ENCODE measurements at places on chromosomes 7 and 10.

GRCh38 chr7:668139-668931 is 58.2 kb upstream of the DNAAF5 start:
- no peak overlapping the region for H3K4me3 ChIP-seq
- DNase-seq: no peak
- peaks cover under 1% of the 10 kb centered on the region for H3K4me1 ChIP-seq
- H3K36me3 ChIP-seq: peaks cover 9% of the 10 kb centered on the region
- H3K27me3 ChIP-seq: no peaks in the 10 kb centered on the region
- H3K27ac ChIP-seq: no peak overlapping the region

DNA sequence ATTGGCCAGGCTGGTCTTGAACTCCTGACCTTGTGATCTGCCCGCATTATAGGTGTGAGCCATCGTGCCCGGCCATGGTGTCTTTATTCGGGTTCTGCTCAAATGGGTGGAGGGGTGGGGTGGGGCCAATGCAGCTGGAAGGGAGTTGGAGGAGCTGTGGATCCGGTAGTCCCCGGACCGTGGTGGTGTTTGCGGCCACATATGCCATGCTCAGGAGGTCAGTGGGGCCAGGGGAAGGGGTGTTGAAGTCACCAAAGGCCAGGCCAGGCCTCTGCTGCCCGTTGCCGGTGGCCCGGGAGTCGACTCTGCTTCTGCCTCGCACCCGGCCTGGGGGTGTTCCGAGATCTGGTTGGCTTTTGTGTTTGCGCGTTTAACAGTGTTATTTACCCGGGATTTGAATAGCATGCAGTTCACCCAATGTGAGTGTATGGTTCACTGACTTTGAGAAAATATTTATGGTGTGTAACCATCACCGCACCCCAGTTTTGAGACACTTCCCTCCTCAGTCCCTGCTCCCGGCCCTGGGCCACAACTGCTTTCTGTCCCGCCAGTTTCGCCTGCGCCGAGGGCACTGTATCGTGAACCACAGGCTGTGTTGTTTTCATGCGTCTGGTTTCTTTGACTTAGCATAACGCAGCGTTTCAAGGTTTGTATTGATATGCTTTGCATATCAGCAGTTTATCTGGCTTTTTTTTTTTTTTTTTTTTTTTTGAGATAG is 10.7 kb downstream of the INPP5A start:
- no peak for DNase-seq
- no peak overlapping the region for H3K27ac ChIP-seq
- H3K36me3 ChIP-seq: peaks cover under 1% of the 10 kb centered on the region

DNA sequence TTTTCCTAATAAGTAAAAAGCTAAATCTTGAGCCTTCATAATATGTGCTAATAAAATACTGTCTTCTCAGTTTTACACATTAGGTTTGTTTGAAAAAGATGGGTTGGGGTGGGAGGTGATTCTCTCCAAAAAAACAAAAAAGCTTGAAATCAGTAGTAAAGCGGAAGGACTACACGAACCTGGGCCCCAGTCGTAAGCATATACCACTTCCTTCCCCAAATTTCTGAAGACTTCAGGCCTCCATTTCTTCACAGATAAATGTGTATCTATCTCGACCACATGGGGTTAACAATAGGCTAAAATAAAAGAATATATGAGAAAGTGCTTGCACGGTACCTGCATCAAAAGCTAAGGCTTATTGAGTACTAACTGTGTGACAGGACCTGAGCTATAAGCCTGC is 51.6 kb upstream of the PAX2 start:
- no peaks in the 10 kb centered on the region for H3K36me3 ChIP-seq
- H3K27ac ChIP-seq: no peak overlapping the region
- peaks cover 40% of the 10 kb centered on the region for H3K27me3 ChIP-seq
- no peak overlapping the region for H3K4me3 ChIP-seq

GRCh38 chr10:48470115-48470892 is 134.6 kb downstream of the ARHGAP22 start:
- peaks cover 5% of the 10 kb centered on the region for H3K27me3 ChIP-seq
- H3K36me3 ChIP-seq: no peaks in the 10 kb centered on the region
- H3K4me3 ChIP-seq: no peak overlapping the region
- DNase-seq: no peak

GRCh38 chr7:130891254-130892094 is 157.5 kb upstream of the KLF14 start:
- DNase-seq: no peak
- peaks cover 29% of the 10 kb centered on the region for H3K36me3 ChIP-seq
- H3K27me3 ChIP-seq: no peaks in the 10 kb centered on the region
- peak overlapping the region; percentile 89 for H3K27ac ChIP-seq
- peaks cover 84% of the 10 kb centered on the region for H3K4me1 ChIP-seq

- no peaks in the 10 kb centered on the region for H3K36me3 ChIP-seq
- no peak overlapping the region for H3K27ac ChIP-seq
- H3K4me3 ChIP-seq: no peak overlapping the region
- peaks cover 58% of the 10 kb centered on the region for H3K4me1 ChIP-seq
- DNase-seq: no peak
Measured at GRCh38 chr10:102406815-102407214, 11.3 kb downstream of the NFKB2 start.

- DNase-seq: peak; percentile 61
- H3K36me3 ChIP-seq: no peaks in the 10 kb centered on the region
- peaks cover 13% of the 10 kb centered on the region for H3K4me1 ChIP-seq
- H3K27me3 ChIP-seq: peaks cover 43% of the 10 kb centered on the region
Measured at GRCh38 chr10:35640951-35641675, 983 bp downstream of the FZD8 start.

DNA sequence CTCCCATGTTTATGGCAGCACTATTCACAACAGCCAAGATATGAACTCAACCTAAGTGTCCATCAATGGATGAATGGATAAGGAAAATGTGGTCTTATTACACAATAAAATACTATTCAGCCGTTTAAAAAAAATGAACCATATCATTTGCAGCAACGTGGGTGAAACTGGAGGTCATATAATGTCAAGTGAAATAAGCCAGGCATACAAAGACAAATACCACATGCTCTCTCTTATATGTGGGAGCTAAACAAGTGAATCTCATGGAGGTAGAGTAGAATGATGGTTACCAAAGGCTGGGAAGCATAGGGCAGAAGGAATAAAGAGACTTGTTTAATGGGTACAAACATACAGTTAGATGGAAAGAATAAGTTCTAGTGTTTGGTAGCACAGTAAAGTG is 699.1 kb downstream of the NRG3 start:
- H3K36me3 ChIP-seq: no peaks in the 10 kb centered on the region
- H3K4me1 ChIP-seq: no peaks in the 10 kb centered on the region
- no peak overlapping the region for H3K27ac ChIP-seq
- no peak overlapping the region for H3K4me3 ChIP-seq
- DNase-seq: no peak
- no peaks in the 10 kb centered on the region for H3K27me3 ChIP-seq

GRCh38 chr10:515674-516073 is 173.8 kb downstream of the DIP2C start:
- no peak for DNase-seq
- peaks cover 9% of the 10 kb centered on the region for H3K4me1 ChIP-seq
- no peak overlapping the region for H3K4me3 ChIP-seq

- peaks cover 12% of the 10 kb centered on the region for H3K4me1 ChIP-seq
- no peaks in the 10 kb centered on the region for H3K36me3 ChIP-seq
- no peak for DNase-seq
- H3K4me3 ChIP-seq: no peak overlapping the region
Measured at GRCh38 chr10:109974504-109975191, 33.1 kb upstream of the ADD3 start.

DNA sequence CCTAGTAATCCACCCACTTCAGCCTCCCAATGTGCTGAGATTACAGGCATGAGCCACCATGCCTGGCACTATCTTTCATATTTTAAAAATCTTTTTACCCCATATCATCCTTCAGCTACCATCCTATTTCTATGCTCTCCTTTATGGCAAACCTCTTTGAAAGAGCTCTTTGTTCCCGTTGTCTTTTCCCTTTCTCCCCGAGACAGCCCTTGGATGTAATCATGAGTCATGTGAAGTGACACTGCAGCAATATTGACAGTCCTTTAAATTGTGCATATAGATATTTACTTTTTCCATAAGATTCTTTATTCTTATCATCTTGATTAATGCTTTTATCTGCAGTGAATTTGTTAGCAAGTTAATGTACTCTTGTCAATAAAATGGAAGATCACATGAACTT is 286.6 kb downstream of the ANKRD7 start:
- no peak overlapping the region for H3K27ac ChIP-seq

- H3K27ac ChIP-seq: no peak overlapping the region
- H3K27me3 ChIP-seq: no peaks in the 10 kb centered on the region
- H3K4me1 ChIP-seq: no peaks in the 10 kb centered on the region
Measured at GRCh38 chr7:3431306-3431705, 130.3 kb downstream of the SDK1 start.

DNA sequence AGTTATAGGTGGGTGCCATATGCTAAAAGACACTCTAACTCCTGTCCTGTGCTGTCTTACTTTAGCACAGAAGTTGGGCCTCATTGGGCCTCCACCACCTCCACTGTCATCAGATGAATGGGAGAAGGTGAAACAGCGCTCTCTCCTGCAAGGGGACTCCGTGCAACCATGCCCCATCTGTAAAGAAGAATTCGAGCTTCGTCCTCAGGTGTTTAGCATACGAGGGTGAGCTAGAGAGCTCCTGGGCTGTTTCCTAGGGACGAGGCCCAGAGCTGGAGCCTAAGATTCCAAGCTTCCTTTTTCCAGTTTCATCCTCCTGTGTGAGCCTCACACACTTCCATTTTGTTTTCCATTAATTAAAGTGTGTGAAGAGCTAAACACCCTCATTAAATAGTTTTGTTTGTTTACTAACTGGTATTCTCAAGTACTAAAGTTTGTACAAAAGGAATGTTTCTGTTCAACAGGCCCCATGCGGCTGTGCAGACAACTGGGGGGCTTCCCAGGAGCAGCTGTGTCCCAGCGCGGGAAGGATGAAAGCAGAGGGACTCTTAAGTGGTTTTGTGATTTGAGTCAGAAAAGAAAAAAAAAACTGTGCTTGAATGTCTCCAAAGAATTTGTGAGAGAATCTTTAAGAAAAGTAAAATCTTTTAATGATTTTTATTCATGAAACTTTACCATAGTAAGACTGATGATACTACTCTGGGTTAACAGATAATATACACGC is 14.1 kb downstream of the RNF32 start:
- H3K27ac ChIP-seq: peak overlapping the region; percentile 71
- H3K4me3 ChIP-seq: no peak overlapping the region
- no peaks in the 10 kb centered on the region for H3K36me3 ChIP-seq
- H3K4me1 ChIP-seq: peaks cover 6% of the 10 kb centered on the region

GRCh38 chr7:132777414-132777813 is 201.1 kb upstream of the PLXNA4 start:
- no peak overlapping the region for H3K27ac ChIP-seq
- H3K36me3 ChIP-seq: no peaks in the 10 kb centered on the region
- H3K27me3 ChIP-seq: no peaks in the 10 kb centered on the region
- no peak overlapping the region for H3K4me3 ChIP-seq
- no peak for DNase-seq
- peaks cover 38% of the 10 kb centered on the region for H3K4me1 ChIP-seq

DNA sequence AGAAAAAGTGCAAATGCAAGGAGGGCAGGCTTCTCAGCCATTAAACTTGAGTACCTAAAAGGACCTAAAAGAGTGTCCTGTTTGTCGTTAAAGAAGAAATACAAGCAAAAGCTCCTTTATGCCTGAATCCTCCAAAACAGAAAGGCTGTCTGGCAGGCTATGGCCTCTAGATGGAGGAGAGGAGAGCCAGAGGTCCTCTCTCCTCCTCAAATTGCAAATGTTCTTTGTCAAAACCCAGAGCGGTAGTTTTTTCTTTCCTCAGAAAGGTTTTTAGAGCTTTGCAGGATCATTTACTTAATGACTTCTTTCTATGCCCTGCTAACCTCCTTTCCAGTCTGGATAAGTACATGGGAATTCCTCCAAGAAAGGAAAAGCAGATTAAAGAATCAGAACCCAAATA is 1.9 kb upstream of the SORCS1 start:
- no peak overlapping the region for H3K4me3 ChIP-seq
- no peak overlapping the region for H3K27ac ChIP-seq
- no peak for DNase-seq

DNA sequence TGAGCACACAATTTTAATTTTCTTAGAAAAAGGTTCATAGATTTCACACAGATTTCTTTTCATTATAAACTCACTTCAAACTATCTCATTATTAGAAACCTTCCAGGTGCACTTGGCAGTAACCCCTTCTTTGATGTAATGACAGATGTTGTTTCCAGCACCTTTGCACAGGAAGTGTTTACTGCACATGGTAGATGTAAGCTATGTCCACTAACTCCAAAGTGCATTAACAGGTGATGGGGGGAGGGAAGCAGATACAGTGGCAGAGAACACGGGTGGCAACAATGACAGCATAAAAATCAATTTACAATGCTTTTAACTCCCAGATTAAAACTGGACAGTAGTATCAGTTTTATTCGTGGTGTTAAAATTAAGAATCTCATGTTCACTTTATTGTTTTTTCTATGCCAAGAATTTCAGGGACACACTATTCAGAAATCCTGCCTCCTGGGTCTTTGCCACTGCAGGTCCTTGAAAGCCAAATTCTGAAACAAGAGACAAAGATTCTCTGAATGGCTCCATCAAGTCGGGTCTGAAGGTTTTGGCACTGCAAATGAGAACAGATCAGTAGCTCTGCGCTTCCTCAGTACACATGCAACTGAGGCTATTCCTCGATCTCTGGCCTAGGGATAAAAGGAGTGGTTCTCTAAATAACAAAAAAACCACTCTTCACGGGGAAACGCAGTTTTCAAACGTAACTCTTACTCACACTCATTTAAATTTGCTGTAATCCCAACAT is 187.7 kb downstream of the JAZF1 start:
- H3K4me3 ChIP-seq: no peak overlapping the region
- H3K27me3 ChIP-seq: no peaks in the 10 kb centered on the region
- no peak overlapping the region for H3K27ac ChIP-seq
- peaks cover 9% of the 10 kb centered on the region for H3K36me3 ChIP-seq
- H3K4me1 ChIP-seq: no peaks in the 10 kb centered on the region

GRCh38 chr10:72048450-72049124 is 39.8 kb downstream of the SPOCK2 start:
- H3K27ac ChIP-seq: no peak overlapping the region
- H3K4me1 ChIP-seq: peaks cover 20% of the 10 kb centered on the region
- DNase-seq: peak; percentile 90
- H3K27me3 ChIP-seq: no peaks in the 10 kb centered on the region
